ENCODE measurements at places on chromosomes 2 and 18.
A peak's percentile ranks its signal among the peaks of the same experiment; 100 is the strongest.

GRCh38 chr2:138237667-138238384 lies 263.7 kb upstream of the SPOPL start:
- no peak for DNase-seq

DNA sequence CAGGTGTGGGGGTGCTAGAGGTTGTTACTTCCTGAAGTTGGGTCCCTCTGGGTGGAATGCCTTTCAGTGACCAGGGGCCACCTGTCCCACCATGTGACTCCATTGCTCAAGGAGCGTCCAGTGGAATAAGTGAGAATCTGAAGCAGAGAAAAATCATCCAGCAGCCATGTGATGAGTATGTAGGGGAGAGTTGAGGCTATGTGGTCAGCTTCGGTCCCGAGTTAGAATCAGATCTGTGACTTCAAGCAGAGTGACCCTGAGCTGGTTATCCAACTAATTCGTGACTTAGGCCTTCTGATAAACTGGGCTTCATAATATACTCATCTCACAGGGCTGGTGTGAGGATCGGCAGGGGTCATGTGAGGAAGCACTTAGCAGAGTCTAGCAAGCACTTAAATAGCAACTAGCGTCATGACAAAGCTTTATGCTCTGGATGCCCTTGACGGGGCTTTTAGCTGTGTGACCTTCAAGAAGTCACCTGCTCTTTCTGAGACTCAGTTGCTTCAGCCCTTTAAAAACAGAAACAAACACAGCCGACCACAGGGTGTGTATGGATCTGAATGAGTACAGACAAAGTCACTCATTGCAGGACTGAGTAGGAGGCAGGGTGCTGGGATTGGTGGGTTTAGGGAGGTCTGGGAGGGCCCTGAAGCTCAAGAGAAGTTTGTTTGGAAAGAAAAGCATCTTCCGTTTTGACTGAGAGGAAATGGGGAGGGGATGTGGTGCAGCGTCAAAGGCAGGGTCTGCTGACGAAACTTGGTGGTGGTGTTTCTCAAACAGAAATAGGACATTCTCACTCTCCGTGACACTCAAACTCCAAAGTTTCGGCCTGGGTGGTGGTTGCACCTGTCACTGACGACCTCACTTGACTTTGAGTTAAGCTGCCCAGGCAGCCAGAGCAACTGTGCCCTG lies 264.0 kb upstream of the CXCR4 start:
- no peak for DNase-seq

- DNase-seq, result no peak
Measured at GRCh38 chr18:10951631-10952544, 197.5 kb downstream of the PIEZO2 start.

DNA sequence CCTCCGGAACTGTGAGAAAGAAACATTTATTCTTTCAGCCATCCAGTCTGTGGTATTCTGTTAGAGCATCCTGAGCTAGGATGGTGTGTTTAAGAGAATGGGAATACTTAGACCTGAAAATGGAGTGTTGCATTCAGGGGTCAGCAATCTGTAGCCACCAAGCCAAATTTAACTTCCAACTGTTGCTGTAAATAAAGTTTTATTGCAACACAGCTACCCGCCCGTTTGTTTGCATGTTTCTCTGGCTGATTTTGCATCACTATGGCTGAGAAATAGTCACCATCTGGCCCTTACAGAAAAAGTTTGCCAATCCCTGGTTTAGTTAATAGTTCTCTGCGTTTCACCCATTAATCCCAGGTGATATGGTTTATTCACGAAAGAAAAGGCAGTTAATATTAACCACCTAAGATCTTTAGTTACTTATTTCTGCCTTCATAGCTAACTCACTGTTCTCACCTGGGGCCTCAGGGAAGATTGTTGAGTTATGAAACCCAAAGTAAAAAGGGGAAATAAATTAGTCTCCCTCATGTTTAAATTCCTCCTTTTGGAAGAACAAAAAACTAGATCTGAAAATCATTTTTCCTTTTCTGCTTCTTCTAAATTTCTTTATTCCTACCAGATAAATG lies 9.5 kb upstream of the CYS1 start:
- no peak for DNase-seq

DNA sequence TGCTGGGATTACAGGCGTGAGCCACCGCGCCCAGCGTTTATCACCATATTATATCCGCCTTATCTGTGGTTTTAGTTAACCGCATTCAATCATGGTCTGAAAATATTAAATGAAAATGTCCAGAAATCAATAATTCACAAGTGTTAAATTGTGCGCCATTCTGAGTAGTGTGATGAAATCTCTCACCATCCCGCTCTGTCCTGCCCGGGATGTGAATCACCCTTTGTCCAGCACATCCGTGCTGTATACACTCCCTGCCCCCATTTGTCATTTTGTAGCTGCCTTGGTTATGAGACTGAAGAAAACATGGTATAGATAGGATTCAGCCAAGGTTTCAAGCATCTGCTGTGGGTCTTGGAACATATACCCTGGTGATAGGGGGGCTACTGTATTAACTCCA lies 70.7 kb downstream of the TIMM21 start:
- DNase-seq, result no peak

GRCh38 chr2:174780191-174780840 lies 16.0 kb upstream of the CHRNA1 start:
- no peak for DNase-seq

GRCh38 chr2:134281815-134282419 lies 28.0 kb downstream of the MGAT5 start:
- DNase-seq, result no peak

- DNase-seq, result no peak
Measured at GRCh38 chr2:136376211-136376610, 258.3 kb upstream of the CXCR4 start.

GRCh38 chr2:53562407-53562806 lies 205.2 kb upstream of the CHAC2 start:
- DNase-seq, result no peak

- no peak for DNase-seq
Measured at GRCh38 chr18:59006461-59007067, 133.1 kb upstream of the SEC11C start.

GRCh38 chr2:181958726-181959125 lies 26.9 kb upstream of the PPP1R1C start:
- DNase-seq, result no peak

DNA sequence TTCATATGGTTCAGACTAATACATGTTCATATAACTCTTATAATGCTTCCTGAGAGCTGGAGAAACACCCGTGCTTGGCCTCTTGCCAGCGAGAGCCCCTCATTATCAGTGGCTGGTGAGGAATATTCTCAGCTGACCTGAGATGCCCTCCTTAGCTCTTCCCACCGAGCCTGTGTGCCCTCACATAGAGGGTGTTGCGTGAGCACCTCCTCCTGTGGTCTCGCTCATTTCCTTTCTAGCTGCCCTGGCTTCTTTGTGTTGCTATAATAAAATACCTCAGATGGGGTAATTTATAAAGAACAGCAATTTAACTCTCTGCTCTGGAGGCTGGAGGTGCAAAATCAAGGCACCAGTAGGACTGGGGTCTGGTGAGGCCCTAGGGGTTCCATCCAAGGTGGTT lies 80.5 kb upstream of the ALKAL2 start:
- DNase-seq, result no peak

DNA sequence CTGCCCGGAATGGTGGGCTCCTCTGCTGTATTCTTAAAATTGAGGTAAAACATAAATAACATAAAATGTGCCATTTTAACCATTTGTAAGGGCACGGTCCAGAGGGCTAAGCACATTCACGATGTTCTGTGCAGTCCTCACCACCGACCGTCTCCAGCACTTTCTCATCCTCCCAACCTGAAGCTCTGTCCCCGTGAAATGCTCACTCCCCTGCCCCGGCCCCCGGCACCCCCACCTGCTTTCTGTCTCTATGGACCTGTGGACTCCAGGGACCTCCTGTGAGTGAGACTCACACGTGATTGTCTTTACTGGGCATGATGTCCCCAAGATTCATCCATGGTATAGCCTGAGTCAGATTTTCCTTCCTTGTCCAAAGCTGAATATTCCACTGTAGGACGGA lies 38.7 kb upstream of the CTDP1 start:
- DNase-seq, result no peak

DNA sequence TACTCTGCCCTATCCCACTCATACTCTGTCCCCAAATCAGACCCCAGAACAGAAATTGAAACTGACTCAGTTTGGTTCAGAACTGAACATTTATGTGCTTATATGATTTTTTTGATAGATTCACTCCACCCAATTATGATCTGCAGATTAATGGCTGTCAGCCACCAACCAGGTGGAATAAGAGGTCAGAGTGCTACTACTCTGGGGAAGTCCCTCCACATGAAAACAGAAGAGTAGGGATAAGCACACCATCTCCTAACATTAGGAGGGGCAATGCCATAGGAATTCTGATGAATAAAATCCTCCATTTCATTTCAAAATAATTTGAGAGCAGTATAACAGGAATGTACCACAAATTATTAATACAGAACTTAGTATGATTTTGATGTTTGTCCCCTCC lies 36.3 kb upstream of the UGP2 start:
- DNase-seq, result no peak

DNA sequence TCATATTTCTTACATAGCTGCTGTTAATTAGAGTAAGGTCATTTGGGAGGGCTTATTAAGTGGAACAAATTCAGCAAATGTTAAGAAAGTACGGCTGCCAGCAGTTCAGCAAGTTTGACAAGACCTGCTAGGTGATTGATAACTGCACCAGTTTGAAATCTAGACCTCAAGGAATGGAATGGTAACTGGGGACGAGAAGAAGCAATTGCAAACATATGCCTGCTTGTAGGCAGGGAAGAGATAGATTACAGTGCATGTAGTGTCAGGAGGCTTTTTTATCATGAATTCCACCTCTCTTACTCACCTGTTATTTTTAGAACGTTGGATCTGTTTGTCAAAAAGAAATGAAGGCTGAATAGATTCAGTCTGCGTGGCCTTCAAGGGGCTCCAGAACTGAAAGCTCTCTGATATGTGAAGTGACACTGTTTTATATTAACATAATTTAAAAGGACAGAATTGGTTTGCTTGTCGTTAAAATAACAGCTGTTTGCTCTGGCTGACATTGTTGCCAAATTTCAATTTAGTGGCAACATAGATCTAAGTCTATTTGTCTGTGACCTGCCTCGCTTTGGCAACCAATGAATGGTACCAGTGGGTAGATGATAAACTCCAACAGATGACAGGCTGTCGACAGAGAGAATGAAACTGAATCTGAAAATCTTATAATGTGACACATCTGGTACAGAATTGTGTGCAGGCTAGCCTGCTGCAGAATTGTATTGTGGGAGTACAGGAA lies 199.3 kb downstream of the ZNF407 start:
- DNase-seq, result peak; percentile 31

DNA sequence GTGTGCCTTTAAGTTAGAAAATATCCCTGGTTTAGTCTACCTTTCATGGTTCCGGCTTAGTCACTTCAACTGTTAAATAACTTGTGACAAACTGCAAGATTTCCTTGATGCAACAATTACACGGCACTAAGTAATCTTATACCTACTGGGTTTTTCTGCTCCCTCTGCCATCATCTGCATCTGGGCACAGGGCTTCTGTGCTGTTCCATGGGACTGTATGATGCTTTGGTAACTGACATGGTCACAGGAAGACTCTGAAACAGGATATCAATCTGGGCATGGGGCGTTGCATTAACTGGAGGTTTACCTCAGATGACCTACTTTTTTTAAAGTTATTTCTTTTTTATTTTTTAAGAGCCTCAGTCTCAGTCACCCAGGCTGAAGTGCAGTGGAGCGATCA lies 365.4 kb downstream of the SS18 start:
- no peak for DNase-seq

GRCh38 chr2:23404426-23404825 lies 19.4 kb downstream of the KLHL29 start:
- peak; percentile 54 for DNase-seq

DNA sequence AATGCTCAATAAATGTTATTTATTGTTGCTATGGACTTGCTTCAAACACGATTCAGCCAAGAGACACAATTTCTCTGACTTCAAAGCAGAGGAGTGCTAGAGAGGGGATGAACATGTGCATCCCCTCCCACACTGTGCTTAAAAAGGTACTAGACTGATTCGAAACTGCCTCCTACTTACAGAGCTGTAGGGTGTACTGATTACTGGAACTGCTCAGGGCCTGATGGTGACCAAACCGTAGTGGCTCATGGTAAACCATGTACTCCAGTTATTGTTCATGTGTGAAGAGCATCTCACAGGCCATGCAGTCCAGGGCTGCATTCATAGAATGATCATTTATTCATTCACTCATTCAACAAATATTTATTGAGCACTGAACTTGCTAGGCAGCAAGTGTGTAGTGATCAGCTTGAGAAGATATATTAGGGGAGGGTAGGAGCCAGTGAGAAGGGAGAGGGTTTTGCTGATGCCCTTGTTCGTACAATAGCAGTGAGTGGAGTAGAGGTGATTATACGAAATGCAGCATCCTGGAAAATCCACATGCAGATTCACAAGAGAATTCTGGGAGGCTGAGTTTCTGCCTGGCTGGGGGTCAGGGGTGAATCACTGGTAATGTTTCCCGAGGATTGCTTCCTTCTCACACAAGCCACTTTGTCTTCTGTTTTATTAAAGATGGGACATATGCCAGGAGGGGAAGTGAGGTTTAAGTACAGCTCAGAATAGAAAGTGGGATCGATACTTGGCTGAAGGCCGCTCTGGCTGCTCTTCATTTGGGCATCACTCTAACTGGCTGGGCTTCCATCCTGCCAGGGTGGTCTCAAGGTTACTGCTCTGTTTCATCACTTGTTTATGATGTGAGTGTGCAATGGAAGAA lies 245.4 kb downstream of the RAD51AP2 start:
- DNase-seq, result peak; percentile 14

DNA sequence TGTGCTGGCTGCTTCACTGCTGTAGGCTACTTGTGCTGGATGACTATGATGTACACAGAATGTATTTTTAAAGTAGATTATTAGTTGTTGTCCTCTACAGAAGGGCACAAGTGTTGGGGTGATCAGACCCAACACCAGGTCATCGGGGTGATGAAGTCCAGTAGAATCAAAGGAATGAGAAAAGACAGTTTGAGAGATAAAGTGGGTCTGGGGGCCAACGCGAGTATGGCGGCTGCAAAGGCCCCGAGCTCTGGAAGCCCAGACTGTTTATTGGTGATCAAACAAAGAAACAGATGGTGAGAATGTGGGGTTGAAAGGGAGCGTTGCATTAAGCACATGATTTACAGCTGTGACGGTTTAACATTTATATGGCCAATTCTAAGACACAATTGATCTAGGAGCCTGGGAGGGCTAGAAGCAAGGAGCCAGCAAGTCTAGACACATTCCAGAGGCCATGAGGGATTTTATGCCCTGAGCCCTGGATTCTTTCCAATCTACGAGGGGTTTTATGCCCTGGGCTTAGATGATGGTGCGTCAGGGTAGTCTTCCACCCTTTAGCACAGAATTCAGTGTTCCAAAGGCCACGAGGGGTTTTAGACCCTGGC lies 153.5 kb downstream of the AGPS start:
- DNase-seq, result no peak

- DNase-seq, result no peak
Measured at GRCh38 chr2:193476171-193476800, 1281.6 kb upstream of the TMEFF2 start.
